ENCODE measurements at places on chromosomes 4 and X.

DNA sequence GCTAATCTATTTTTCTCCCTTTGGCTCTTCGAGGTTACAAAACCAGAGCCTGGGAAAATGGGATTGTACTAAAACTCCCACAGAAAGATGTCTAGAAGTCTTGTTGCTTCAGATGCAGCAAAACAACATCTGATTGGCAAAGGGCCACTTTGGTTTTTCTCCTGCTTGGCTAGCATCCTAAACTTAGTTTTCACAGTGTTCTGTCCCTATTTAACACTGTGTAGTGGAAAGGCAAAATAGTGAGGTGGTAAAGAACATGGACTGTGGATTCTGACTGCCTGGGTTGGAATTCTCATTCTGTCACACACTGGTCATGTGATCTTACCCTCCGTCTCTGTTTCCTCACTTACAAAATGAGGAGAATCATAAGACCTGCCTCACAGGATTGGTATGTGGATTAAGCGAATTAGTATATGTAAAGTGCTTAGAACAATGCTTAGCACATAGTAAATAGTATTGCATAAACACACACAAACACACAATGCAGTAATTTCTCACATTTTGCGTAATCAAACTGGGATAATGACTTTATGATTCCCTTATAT is 23.5 kb downstream of the TIGD2 start:
- DNase-seq: no peak

DNA sequence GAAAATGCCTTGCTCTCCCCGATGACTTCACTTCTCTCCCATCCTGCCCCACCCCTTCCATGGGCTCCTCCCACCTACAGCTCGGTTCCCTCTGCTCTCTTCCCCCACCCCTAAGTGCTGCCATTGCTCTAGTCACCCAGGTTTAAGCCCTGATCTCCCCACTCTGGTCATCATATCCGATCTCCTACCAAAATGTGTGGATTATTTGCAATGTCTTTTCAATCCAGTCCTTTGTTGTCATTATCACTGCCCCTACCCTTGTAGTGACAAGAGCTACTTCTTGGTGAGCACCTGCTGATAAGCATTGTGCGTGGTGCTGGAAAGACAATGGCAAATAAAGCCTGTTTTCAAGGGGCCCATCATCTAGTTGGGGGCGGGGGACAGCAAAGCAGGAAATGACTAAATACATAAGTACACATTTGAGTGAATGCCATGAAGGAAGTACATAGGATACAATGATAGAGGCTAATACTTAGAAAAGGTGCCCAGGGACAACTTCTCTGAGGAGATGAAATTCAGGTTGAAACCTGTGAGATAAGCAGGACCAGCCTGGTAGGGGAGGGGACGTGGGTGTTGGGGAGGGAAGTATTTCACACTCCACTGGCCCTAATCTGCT is 63.8 kb downstream of the DLG3 start:
- no peak for DNase-seq

GRCh38 chr4:147933316-147933715 is 201.4 kb downstream of the ARHGAP10 start:
- no peak for DNase-seq

GRCh38 chr4:96352051-96352517 is 512.2 kb downstream of the PDHA2 start:
- DNase-seq: no peak

DNA sequence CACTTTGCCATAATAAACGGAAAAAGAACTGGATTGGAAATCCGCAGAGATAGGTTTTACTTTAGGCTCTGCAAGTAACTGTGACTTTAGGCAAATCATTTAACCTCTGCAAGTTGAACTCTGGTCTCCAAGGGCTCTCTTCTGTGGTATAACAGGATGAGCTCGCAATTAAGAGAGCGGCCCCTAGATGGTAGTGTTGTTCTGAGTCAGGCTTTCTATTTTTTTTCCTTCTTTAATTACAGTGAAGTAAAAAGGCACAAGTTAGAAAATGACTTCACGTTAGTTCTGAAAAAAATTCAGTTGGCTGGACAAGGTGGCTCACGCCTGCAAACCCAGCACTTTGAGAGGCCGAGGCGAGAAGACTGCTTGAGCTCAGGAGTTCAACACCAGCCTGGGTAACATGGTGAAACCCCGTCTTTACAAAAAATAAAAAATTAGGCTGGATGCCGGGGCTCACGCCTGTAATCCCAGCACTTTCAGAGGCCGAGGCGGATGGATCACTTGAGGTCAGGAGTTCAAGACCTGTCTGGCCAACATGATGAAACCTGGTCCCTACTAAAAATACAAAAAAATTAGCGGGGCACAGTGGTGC is 18.0 kb downstream of the RPS3A start:
- peak; percentile 31 for DNase-seq

DNA sequence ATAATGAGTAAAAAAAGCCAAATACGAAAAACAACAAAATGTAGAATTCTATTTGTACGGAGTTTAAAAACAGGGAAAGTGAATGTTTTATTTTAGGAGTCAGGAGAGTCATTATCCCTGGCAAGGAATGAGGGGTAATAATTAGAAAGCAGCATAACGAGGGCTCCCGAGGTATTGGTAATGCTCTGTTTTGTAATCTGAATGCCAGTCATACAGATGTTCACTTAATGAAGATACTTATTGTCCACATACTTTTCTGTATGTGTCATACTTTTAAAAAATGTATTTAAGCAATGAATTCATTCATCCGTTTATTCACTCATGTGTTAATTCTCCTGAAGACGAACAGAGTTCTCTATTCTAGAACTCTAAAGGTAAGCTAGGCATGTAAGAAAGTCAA is 87.8 kb upstream of the BMP2K start:
- DNase-seq: no peak

GRCh38 chr4:184812199-184812542 is 13.6 kb downstream of the ACSL1 start:
- DNase-seq: no peak

- no peak for DNase-seq
Measured at GRCh38 chr4:80471756-80472155, 136.2 kb downstream of the CFAP299 start.

DNA sequence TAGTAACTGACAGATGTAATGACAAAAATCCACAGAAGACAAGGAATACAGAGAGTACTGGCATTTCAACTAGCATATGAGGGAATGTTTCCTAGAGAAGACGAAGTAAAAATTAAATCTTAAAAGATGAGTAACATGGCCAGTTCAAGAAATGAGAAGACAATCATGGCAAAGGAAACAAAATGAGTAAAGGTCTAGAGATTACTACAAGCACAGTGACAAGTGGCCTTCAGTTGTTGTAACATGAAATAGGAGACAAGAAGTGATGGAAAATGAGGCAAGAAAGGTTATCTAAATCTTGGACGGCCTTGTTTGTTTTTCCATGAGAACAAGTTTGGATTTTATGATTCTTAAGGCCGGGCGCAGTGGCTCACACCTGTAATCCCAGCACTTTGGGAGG is 81.0 kb downstream of the PPA2 start:
- no peak for DNase-seq

- DNase-seq: no peak
Measured at GRCh38 chr4:165199286-165199685, 8.1 kb upstream of the KLHL2 start.

DNA sequence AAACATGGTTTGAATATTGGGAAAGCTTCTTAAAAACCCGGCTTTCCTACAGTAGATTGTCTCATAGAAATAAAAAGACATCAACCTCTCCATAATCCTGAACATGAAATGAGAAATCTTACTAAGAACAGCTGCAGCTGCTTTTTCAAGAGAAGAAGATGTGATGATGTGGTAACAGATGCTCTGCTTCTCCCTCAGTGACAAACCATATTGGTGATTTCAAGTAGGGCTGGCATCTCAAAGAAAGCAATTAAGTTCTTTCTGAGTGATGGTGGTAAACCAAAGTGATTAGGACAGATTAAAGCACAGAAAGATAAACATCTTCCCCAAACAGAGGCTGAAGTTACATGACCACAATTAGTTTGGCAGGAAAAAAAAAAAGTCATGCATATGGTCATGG is 1477.7 kb downstream of the RAPGEF2 start:
- no peak for DNase-seq

DNA sequence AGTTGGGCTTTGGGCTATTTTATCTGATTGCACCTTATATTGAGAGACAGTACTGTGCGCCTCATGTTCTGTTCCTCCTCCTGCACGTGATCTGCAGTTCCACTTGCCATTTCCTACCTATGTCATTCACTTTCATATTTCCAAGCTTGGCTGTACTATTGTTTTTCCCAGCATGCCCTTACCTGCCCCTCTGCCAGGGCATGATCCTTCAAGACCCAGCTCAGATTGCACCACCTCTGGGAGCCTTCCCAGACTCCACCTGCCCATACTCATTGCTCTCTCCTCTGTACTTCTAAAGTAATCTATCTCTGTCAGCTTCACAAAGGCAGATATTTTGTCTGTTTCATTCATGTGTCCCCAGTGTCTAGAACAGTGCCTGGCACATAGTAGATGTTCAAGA is 11.6 kb downstream of the SLC25A5 start:
- no peak for DNase-seq

GRCh38 chr4:36323816-36324419 is 42.5 kb downstream of the DTHD1 start:
- no peak for DNase-seq
